ENCODE measurements at places on chromosomes 4 and X.

- DNase-seq, result no peak
Observed at GRCh38 chr4:5211282-5211839, 160.1 kb downstream of the STK32B start.

DNA sequence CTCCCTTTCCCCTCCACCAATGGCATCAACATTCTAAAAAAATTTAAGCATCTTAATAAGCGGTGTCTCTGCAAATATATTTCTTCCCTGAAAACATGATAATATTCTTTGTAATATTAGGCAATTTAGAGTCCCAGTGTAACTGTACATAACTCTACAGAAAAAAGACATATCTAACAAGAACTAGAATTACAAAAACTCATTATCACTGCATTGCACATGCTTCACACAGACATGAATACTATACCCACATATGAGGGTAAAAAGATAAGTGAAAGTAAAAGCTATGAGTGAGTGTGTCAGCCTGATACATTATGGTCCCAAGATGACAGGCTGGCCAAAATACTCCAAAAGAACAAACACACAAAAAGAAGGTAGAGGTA lies 2.4 kb upstream of the FGB start:
- no peak for DNase-seq

GRCh38 chrX:27966955-27967354 lies 14.3 kb downstream of the DCAF8L1 start:
- peak; percentile 47 for DNase-seq

GRCh38 chr4:128457726-128458125 lies 170.1 kb upstream of the PGRMC2 start:
- no peak for DNase-seq

DNA sequence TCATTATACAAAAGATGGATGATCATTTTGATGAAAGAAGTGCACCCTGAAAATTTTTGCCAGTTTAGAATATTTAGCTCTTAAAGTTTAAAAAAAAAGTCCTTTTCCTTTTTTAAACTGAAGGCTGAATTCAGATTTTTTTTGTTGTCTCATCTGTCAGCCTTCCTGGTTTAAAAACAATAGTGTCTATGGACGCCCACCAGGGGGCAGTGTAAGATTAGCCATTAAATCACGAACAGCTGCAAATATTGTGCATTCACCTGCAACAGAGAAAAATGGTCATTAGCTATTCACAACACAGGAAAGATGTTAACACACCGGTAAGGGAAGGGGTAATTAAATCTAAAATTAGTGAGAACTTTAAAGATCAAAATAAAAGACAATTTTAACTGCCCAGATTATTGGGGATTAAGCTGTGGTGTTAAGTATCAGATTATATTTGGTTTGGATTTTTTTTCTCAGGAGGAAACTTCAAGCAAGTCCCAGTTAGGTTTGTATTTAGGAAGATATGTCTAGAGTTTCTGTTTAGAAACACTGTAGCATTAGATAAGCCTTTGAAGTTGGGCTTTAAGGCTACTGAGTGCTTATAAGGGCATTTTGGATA lies 4.4 kb upstream of the CXorf38 start:
- peak; percentile 58 for DNase-seq

DNA sequence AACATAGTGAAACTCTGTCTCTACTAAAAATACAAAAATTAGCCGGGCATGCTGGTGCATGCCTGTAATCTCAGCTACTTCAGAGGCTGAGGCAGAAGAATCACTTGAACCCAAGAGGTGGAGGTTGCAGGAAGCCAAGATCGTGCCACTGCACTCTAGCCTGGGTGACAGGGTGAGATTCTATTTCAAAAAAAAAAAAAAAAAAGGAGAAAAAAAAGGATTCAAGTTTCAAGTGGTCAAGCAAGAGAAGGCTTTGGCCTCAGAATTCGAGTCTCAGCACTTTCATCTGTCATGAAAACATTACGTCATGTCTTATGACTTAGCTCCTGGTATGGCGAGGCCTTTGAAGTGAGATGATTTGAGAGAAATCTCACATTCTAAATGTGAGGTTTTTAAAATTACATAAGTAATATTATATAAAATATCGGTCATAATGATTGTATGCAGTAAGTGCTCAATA lies 21.2 kb upstream of the DHRSX start:
- no peak for DNase-seq

GRCh38 chrX:107934262-107934661 lies 47.9 kb downstream of the TEX13B start:
- DNase-seq, result no peak

- DNase-seq, result no peak
Observed at GRCh38 chrX:155956649-155957048, 40.8 kb upstream of the IL9R start.

GRCh38 chr4:93764639-93765246 lies 63.8 kb upstream of the ATOH1 start:
- peak; percentile 22 for DNase-seq

GRCh38 chr4:4260185-4260751 lies 12.2 kb upstream of the TMEM128 start:
- no peak for DNase-seq

- no peak for DNase-seq
Observed at GRCh38 chrX:14616301-14616700, 87.0 kb downstream of the GLRA2 start.

GRCh38 chr4:17817027-17817426 lies 6.2 kb downstream of the NCAPG start:
- DNase-seq, result peak; percentile 5

DNA sequence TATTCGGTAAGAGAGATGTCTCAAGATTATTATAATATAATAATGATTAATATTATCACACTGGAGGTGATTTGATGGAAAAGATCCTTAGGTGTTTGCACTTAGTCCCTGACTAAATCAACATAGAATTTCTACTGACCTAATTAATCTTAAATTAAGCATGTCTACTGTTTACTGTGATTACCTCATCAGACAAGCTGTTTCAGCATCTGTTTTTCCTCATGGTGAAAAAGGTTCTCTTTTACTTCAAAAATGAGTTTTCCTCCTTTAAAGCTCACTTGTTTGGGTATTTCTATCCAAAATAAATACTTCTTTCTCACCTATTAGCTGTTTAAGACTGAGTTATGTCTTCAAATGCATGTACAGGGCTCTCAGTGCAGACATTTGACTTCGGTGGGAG lies 407.8 kb downstream of the NKX6-1 start:
- DNase-seq, result no peak

DNA sequence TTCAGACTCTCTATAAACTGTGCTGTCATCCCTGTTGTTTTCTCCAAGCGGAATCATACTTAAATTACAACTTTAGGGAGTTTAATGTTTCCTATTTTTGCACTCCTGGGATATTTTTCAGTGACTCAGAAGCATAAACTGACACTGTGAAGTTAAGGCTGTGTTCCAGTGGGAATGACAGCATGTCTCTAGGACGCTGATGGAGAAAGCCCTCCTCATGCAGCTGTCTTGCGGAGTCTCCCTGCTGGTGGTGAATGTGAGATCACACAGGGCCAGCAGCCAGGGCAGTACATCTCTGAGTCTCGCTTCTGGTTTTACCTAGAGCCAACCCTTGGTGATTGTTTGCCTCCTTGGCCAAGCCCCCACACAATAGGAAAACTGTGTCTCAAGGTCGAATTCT lies 53.3 kb downstream of the NFKB1 start:
- no peak for DNase-seq

GRCh38 chr4:88843067-88843685 lies 145.5 kb upstream of the NAP1L5 start:
- no peak for DNase-seq

DNA sequence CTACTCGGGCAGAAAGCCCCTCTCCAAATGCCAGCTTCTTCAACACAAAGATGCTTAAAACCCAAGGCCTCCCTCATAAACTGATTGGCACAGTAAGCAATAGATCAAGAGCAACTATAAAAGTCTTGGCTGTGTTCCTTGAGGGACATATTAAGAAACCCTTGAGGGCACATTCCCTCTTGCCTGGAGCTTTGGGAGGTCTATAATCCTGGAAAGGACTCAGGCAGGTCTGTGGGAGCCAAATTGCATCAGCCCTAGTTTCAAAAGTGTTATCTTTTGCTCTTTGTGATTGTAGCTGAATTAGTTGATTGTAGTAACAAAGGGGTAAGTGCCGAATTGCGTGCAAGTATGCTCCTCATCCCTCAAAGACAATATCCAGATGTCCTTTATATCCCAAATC lies 18.6 kb upstream of the SETD7 start:
- no peak for DNase-seq

GRCh38 chr4:184416913-184417734 lies 57.2 kb downstream of the IRF2 start:
- no peak for DNase-seq

Measured in NCI-H345 (cell line).